ENCODE measurements at places on chromosomes 6 and 20.

DNA sequence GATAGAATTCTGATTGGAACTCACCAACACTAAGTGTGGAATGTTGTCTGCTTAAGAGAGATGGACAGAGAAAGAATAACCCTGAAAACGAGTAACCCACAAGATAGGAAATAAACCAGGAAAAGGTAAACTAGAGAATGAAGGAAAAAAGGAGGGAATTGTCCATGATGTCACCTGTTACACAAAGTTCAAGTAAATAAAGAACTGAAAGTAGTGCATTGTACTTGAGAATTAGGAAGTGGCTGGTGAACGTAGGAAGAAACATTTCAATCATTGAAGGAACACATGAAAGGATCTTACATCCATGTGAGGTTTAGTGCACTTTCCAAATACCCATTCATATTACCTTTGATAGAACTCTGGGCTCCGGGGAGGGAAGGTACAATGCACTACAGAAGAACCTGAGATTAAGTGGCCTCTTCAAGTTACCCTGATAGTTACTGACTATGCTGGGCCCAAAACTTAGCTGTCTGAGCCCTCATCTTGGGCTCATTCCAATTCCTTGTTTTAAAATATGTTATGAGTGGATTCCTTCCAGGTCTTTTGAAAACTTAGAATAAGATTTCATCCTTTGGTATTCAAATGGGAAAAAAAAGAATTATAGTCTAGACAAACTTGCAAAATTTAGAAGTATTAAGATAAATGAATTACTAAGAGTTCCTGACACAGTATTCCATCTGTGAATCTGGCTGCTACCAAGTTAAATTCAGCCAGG, 1.1 kb upstream of the STX7 start:
- no peak for DNase-seq

- DNase-seq = no peak
These were observed 95.0 kb upstream of the FAM184A start for GRCh38 chr6:119173249-119174084.

- DNase-seq = no peak
These were observed 57.9 kb downstream of the OTOR start for GRCh38 chr20:16806061-16806460.

- DNase-seq = no peak
These were observed 40.6 kb upstream of the NFATC2 start for GRCh38 chr20:51583073-51583472.

- DNase-seq = no peak
These were observed 32.8 kb upstream of the TFAP2B start for GRCh38 chr6:50785921-50786320.

- no peak for DNase-seq
These were observed 22.7 kb upstream of the MCM3 start for GRCh38 chr6:52306972-52307870.

- no peak for DNase-seq
These were observed 130.0 kb upstream of the KCNK16 start for GRCh38 chr6:39452306-39453145.

- DNase-seq = no peak
These were observed 20.3 kb downstream of the CYP21A2 start for GRCh38 chr6:32058511-32058963.

GRCh38 chr6:20197251-20197650, 15.0 kb downstream of the MBOAT1 start:
- DNase-seq = no peak

GRCh38 chr20:46751856-46752255, 42.4 kb downstream of the SLC2A10 start:
- DNase-seq = no peak

DNA sequence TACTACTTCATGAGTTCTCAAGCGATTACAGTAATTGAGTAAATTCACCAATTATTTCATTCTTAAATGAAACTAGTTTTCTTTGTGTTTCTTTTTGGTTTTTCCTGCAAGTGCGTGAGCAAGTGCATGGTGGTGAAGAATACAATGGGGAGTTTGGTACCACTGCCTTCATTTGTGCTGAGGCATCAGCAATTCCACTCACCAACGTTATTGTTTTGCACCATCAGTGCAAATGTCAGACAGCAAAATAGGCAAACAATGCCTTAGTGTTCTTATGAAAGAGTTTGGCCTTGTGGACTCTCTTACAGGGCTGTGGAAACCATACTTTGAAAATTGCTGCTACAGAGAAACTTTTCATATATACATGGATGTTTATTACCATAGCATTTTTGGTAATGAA, 8.2 kb downstream of the CDH26 start:
- DNase-seq = no peak

GRCh38 chr6:82195619-82196018, 51.9 kb downstream of the IBTK start:
- DNase-seq = no peak

DNA sequence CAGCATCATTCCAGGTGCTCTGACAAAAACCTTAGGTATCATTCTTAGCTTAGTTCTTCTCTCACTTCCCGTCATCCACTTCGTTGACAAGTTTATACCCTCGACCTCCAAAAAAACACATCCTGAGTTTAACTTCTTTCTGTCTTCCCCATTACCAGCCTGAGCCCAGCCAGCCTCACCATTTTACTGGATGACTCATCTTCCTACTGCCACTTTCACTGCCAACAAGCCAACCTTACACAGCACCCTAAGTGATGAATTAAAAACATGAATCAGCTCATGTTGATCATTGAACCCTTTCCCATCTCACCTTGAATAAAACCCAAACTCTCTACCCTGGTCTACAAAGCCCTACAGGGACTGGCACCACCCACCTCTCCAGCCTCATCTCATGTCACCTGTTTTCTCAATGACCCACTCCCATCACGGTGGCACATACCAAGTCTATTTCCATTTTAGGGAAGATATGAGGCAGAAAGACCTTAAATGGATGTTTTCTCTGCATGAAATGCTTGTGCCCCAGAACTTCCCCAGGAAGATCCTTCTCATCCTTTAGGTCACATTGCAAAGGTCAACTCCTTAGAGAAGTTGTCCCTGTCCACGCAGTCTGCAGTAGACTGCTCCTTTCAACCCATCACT, 9.9 kb upstream of the UST start:
- DNase-seq = no peak

- no peak for DNase-seq
These were observed 4.1 kb downstream of the NKX2-2 start for GRCh38 chr20:21509597-21510371.

GRCh38 chr20:55790178-55790577, 215.1 kb downstream of the CBLN4 start:
- DNase-seq = no peak

DNA sequence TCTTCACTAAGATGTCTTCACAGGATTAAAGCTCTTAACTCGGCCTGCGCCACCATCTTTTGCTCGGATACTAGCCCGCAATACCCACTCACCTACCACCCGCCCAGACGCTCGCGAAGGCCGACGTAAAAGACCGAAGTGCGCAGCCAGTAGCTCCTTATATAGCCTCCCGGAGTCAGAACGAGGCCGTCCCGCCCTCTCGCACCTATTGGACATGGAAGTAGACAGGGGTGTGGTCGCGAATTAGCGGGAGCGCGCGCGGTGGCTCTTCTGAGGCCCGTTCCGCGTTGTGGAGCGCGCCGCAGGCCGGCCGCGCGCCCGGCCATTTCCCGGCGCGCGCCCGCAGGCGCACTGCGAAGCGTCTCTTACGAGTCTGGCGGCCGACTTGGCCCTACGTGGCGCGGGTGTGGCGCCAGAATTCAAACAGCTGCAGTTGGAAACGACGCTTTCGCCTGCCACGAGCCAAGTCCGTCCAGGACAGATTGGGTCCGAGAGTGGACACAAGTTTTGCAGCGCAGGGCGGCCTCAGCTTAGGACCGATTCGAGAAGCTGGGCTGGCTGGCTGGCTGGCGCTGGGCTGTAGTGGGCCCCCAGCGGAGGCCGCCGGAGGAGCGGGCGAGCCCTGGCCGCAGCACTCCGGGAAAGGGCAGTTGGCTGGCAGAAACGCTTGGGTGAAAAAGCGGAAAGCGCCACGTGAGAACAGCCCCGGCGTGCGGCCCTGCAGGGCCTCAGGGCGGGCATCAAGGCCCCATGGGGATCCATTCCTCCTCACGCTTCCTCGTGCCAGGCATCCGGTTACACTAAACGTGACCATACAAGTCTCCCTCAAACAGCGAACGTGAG, 36.1 kb upstream of the SYNCRIP start:
- DNase-seq = peak; percentile 63

GRCh38 chr6:36109092-36109491, 21.2 kb upstream of the MAPK13 start:
- no peak for DNase-seq

DNA sequence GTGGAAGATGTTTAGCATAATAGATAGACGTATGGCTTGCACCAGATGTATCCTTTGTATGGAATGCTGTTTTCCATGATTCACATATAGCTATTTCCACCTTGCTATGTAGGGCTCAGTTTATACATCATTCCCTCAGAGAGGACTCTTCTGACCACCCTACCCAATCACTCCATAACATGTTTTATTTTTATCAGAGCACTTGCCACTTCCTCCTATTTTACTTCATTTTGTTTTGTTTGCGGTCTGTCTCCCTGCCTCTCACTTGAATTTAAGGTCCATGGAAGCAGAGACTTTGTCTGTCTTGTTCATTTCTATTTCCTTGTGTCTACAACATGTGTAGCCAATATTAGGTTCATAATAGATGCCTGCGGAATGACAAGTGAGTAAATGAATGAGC, 266.9 kb upstream of the CITED2 start:
- no peak for DNase-seq

DNA sequence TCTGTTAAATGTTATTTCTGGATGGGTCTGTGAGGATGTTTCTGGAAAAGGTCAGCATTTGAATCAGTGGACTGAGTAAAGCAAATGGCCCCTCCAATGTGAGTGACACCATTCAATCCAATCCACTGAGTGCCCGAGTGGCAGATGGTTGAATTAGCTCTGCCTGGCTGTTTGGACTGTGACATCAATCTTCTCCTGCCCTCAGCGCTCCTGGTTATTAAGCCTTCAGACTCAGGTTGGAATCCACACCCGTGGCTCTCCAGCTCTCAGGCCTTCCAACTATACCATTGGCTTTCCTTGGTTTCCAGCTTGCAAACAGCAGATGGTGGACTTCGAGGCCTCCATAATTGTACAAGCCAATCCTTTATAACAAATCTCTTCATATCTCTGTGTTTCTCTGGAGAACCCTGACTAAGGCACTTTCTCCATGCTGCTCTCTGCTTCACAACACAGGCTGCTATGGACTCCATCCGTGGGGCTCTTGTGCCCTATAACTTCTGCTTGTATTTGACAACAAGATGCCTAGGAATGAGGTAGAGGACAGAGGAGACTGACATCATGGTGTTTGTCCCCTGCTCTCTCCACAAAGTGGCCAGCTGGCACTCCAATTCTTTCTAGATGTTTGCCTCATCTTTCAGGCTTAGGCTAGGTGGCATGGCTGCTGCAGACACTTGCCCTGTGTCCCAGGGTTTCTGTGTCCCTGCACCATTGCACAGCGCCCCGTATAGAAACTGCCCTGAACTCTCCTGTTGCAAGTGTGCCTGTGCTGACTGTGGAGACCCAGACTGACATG, 4.8 kb upstream of the CSTL1 start:
- no peak for DNase-seq

DNA sequence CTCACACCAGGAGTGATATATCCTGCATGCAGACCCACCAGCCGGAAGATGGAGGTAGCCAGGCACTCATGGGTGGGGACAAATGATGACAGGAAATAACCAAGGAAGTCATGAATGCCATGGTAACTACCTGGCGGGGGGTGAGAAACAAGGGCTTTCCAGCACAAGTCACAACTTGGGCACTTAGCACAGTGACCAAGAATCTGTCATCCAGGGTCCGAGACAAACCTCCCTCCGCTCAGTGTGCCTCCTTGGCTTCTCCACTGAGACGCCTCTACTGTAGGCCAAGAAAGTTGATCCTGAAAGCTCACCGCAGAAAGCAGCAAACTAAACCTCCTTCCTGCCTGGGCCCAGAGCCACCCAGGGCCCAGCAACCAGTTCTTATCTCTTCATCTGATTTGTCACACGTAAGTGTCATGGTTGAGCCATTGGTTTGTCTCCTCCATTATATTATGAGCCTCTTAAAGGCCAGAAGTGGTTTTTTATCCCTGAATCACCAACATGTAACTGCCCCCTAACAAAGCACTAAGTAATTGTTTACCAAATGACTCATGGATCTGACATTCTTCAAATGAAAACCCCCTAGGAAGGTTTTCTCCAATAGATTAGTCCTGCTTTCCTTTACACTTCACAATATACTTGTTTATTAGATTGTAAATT, 84.3 kb upstream of the TAB2 start:
- no peak for DNase-seq

- DNase-seq = no peak
These were observed 1.3 kb downstream of the FERMT1 start for GRCh38 chr20:6121504-6121903.

DNA sequence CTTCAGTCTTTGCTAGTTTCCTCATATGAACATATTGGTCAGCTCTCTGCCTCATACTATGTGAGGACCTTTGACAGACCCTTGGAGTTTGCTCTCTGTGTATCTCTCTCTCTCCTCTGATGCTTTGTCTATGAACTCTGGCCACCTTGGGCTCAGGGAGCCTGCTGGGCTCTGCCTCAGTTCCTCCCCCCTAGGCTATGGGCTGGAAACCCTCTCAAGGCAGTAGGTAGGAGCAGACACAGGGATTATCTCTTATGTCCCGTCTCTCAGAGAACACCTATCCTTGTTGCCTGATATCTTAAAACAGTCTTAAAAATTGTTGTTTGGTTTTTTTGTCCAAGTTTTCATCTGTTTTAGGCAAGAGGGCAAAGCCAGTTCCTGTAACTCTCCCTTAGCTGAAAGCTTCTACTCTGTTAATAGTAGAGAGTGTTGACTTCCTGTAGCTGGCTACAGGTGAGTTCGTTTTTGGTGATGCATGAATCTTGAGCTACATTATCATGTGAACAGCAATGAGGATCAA, 68.3 kb downstream of the BCAS1 start:
- DNase-seq = no peak

DNA sequence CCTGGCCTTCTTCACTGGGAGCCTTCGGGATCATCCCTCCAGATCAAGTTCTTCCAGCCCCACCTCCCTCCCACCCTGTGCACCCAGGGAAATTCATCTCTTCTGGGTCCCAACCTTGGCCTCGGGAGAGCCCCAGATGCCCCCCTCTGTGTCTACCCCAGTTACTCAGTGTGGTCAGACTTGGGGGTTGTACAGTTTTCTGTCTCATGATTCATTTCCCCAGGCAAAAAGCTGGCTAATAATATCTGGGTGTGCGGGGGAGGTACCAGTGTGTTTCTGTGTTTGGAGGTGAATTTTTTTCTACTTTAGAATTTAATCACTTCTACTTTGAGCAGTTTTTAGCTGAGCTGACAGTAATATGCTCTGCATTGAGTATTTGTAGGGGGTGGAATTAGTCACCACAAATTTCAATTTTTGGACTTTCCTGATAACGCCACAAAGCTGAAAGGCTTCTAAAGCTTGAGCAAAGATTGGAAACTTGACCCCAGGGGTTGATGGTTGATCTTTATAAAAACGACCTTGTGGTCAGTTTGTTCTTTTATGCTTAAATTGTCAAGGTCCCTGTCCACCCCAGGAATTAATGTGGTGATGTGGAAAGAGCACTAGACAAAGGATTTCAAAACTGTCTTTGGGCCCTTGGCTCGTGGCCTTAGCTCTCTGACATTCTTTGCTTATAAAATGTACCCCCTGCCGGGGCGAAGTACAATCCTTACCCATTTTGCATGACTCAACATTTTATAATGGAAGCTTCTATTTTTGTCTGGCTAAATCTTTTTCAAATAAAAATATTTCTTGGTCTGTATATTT, 284.7 kb upstream of the TAB2 start:
- no peak for DNase-seq
